Small intestine (tissue), 16 donors: ENCODE measurements at places on chromosomes 11 and 22. TPM values are rescaled to one million over a fixed set of nuclear protein-coding genes. Genes with fewer than 3 reads are reported as not detected.

Gene CAT
- 222 TPM for polyA plus RNA-seq

Gene OR52H1
- polyA plus RNA-seq = not detected

Gene DCDC1
- 0.87 TPM for polyA plus RNA-seq

Gene SEPTIN3
- 1.2 TPM for polyA plus RNA-seq

Gene VSIG10L2
- 0.10 TPM for polyA plus RNA-seq

Gene MYO18B
- 0.45 TPM for polyA plus RNA-seq

Gene COMMD9
- 27.0 TPM for polyA plus RNA-seq

Gene CTSW
- polyA plus RNA-seq = 3.5 TPM

Gene MSANTD2
- polyA plus RNA-seq = 19.9 TPM

Gene NRIP3
- polyA plus RNA-seq = not detected

Gene PTPN5
- 1.6 TPM for polyA plus RNA-seq
